Fibroblast of skin of left quadriceps (primary cell): ENCODE measurements at places on chromosomes 2 and 18.

GRCh38 chr2:127047054-127047453 lies 59.9 kb downstream of the BIN1 start:
- DNase-seq: no peak

GRCh38 chr2:39688181-39688580 lies 22.5 kb downstream of the TMEM178A start:
- no peak for DNase-seq

- DNase-seq: no peak
These were observed 167.4 kb upstream of the RAB6C start for GRCh38 chr2:129812071-129812470.

- DNase-seq: no peak
These were observed 92.3 kb downstream of the CTAGE1 start for GRCh38 chr18:22325396-22325795.

GRCh38 chr2:237895544-237896506 lies 36.4 kb downstream of the RAMP1 start:
- DNase-seq: no peak

GRCh38 chr2:226601881-226602662 lies 197.5 kb downstream of the IRS1 start:
- peak; percentile 77 for DNase-seq

- no peak for DNase-seq
These were observed 3.4 kb downstream of the SLC66A2 start for GRCh38 chr18:79947881-79948610.

- DNase-seq: no peak
These were observed 131.0 kb downstream of the TCF4 start for GRCh38 chr18:55457028-55457427.

GRCh38 chr18:3368193-3368592 lies 81.8 kb upstream of the TGIF1 start:
- peak; percentile 55 for DNase-seq

- DNase-seq: peak; percentile 23
These were observed 231.2 kb downstream of the MYO3B start for GRCh38 chr2:170409164-170409535.

- DNase-seq: no peak
These were observed 38.7 kb downstream of the TCF7L1 start for GRCh38 chr2:85171916-85172315.

GRCh38 chr2:31097962-31098613 lies 40.2 kb downstream of the GALNT14 start:
- DNase-seq: no peak

DNA sequence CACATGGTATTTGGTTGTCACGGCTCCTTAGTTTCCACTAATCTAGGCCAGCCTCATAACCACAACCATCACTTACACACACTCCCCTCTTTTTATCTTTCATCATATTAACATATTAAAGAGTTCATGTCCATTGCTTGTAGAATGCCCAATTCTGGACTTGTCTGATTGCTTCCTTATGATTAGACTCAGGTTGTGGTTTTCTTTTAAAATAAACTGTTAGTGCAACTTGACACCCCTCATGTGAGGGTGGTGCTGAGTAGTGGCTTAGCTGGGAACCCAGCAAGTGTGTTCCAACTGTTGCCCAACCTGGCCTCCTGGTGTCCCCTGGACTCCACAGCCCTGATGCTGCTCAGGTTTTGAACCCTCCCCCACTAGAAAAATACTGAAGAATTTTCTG lies 20.1 kb upstream of the CD207 start:
- DNase-seq: peak; percentile 21

DNA sequence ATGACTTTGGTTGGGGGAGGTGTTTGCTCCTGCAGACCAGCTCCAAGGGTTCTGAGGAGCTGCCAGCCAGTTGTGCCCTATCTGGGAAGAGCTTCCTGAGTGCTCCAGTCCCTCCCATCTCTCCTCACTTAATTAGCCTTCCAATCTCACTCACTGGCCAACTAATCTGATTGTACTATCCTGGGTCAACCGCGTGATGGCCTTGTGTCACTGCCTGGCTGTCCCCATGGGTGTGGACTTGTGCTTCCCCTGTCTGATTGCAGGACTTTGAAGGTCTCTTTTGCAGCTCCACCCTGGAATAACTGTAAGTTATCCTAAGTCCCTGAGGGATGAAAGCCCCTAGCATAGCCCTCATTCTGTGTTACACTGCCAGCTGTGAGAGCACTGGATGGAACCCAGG lies 65.0 kb downstream of the SLC4A5 start:
- DNase-seq: no peak

DNA sequence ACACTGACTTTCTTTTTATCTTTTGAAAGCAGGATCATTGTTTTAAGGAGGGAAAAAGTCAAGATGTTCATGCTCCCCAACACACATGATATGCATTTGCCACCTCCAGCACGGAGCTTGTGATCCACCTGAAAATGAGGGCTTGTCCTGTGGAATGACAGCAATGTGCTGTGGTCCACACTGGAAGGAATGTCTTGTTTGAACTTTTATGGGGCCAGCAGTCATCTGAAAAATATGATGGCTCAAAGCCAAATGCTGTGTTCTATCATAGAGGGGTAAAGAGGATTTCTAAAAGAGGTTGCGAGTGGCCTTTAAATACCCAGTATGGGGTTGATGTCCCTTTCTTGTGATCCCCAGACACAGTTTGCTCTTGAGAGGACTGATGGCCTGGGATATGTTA lies 226.5 kb upstream of the SPRED2 start:
- no peak for DNase-seq

DNA sequence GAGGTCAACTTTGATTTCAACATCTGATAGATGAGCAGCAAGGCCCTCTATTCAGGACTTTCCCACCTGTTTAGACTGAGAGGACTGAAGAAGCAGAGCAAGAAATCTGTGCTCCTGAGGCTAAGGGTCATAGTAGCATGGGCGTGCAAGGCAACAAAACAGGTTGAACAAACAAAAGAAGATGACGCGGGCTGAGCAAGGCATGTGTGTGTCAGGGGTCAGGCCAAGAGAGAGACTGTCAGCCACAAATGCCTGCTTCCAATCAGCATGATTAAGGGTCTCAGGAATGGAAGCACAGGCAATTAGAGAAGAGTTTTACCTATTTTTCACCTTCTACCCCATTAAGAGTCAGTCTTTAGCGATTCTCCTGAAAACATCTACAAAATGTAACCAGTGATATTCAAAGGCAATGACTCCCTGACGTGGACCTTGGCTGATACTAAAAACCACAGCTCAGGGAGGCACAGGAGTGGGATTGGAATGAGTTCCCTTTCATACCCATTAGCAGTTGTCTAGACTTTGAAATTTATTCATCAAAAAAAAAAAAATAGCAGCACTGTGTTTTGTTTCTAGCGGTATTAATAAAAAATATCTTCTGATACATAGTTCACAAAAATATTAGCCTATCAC lies 81.9 kb downstream of the DYNAP start:
- no peak for DNase-seq

DNA sequence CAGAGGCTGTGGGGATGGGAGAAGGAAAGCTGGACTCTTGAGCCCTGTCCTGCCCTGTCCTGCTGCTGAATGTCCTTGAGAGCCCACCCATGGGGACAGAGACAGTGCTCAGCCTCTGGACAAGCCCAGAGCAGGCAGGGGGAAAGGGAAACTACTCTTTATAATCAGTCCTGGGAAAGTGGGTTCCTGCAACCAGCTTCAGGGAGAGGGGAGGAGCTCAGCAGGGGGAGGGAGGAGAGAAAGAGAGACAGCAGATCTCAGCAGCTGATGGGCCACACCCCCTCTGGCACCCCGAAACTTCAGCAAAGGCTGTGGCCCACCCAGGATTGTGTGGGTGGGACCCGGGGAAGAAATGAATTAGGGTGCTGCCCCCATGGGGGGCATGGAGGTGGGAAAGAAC lies 11.6 kb downstream of the ECEL1 start:
- DNase-seq: no peak

GRCh38 chr2:16707014-16707623 lies 41.5 kb upstream of the CYRIA start:
- no peak for DNase-seq

DNA sequence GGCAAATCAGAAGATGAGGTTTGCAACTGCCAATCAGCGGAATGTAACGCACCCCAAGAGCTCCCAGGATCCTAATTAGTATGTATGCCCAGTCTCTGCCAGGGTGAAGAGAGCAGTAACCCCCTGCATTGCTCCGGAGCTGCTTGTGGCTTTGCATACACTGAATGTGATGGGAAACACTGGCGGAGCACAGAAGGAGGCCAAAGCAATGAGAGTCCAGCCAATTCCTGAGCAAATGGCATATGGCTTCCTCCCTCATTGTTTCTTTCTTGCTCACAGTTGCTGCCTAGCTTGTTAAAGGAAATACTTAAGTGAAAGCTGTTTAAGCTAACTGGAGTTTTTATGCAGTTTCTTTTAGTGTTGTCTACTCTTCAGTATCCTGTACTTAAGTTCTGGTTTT lies 343.5 kb upstream of the NT5C1B start:
- DNase-seq: no peak

DNA sequence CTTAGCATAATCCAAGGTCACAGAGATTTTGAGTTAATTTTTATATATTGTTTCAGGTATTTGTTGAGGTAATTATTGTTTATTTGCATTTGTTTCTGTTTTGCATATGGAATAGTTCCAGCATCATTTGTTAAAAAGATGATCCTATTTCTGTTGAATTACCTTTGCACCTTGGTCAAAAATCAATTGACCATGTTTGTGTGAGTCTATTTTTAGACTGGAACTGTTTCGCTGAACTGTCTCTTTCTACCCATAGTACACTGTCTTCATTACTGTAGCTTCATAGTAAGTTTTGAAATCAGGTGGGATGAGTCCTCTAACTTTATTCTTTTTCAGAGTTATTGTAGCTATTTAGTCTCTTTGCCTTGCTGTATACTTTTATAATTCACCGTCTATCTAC lies 28.9 kb upstream of the RAMP1 start:
- no peak for DNase-seq

- DNase-seq: no peak
These were observed 28.2 kb upstream of the DNMT3A start for GRCh38 chr2:25369876-25370275.

DNA sequence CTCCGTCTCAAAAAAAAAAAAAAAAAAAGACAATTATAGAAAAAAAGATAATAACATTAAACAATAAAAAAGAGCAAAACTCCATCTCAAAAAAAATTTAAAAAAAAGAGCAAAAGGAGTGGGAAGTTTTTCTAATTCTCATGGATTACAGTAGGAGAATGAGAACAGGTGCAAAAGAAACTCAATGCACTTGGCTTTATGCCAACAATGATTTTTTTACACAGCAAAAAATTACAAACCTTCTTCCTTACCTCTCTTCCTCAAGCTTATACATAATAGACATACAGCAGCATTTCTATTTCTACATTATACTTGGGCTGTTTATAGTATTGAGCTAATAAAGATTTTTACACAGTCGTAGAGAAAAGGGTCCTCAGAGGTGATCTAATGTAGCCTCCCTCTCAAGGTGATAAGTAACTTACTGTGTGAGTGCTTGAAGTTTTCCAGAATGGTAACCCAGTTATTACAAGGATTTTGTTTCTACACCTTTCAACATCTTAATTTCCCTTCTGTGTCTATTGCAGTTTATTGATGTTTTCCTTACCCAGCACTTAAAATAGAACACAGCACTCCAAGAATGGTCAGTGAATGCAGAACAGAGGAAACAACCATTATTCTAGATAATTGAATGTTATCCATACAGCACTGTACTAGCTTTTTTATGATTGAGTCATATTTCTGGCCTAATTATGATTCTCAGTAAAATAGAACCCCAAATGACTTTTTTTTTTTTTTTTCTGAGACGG lies 34.9 kb upstream of the RNF138 start:
- DNase-seq: no peak

DNA sequence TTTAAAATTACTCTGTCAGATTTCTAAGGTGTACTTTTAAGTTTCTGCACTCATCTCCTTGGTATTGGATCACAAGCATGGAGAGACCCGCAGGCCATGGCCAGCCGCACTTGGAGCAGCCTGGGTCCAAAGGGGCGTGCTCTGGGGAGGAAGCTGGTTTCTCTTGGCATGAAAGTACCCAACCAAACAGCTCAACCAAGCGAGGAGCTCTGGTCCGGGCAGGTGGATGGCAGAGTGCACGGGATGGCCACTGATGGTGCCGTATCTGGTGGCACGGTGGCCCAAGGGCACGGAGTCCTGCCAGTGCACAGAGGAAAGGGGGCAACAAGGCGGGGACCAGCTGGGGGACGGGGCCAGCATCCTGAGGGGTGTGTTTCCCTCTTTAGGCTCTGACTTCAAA lies 32.2 kb upstream of the MCFD2 start:
- no peak for DNase-seq

GRCh38 chr2:177053716-177054115 lies 158.9 kb upstream of the HNRNPA3 start:
- no peak for DNase-seq

- DNase-seq: no peak
These were observed 5.5 kb upstream of the HNRNPA3 start for GRCh38 chr2:177207101-177207500.

GRCh38 chr2:164711766-164712138 lies 90.5 kb upstream of the GRB14 start:
- no peak for DNase-seq

GRCh38 chr2:120546048-120546864 lies 189.4 kb upstream of the GLI2 start:
- peak; percentile 95 for DNase-seq

GRCh38 chr2:69902213-69902922 lies 8.6 kb downstream of the SNRNP27 start:
- no peak for DNase-seq

DNA sequence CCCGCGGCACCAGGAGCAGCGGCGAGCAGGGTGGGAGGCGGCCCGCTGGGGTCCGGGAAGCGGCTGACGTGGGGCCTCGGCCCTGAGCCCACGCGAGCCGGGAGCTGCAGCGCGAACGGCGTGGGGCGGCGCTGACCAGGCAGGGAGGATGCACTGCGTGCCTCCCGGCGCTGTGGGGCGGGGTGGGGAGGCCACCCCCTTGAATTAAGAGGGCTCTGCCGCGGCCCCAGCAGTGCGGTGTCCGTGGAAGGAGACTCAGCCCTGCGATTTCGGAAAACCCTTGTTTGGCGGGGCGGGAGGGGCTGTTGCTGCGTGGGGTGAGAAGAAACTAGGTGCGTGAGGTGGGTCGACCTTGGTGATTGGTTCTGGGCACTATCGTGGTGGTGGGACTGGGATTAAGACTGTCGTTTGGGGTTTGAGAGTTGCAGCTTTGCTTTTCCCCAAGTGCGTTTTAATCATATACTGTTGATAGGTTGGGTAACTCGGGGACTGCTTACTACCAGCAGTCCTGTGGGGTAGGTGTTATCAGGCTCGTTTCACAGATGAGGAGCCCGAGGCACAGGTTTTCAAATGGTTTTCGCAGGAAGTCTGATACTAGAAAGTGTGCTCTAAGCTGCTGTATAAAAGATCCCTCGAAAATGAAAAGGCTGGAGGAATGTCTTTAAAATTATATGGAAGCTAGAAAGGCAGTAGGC lies 722 bp downstream of the ACSL3 start:
- DNase-seq: no peak
